ENCODE measurements at places on chromosomes 11 and 22.

- no peaks in the 10 kb centered on the region for H3K27me3 ChIP-seq
- H3K27ac ChIP-seq, result no peak overlapping the region
- DNase-seq, result no peak
- no peaks in the 10 kb centered on the region for H3K36me3 ChIP-seq
Observed at GRCh38 chr22:47102648-47103047, 340.2 kb downstream of the TBC1D22A start.

DNA sequence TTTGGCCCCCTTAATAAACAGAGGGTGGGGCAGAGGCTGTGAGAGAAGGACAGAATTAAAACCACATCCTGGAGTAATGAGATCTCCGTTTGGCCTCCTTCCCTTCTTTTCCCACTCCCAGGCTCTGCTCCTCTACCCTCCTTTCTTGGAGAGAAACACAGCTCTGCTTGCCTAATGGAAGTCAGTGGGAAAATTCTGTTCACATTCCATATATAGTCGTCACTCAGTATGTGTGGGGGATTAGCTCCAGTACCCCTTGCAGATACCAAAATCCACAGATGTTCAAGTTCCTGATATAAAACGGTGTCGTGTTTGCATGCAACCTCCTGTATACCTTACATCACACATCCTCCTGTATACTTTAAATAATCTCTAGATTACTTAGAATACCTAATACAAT, 37.6 kb upstream of the THY1 start:
- no peaks in the 10 kb centered on the region for H3K27me3 ChIP-seq
- peaks cover 28% of the 10 kb centered on the region for H3K4me1 ChIP-seq
- no peaks in the 10 kb centered on the region for H3K36me3 ChIP-seq
- H3K27ac ChIP-seq, result peak overlapping the region; percentile 50
- no peak overlapping the region for H3K4me3 ChIP-seq

- DNase-seq, result no peak
- no peaks in the 10 kb centered on the region for H3K4me1 ChIP-seq
- H3K36me3 ChIP-seq, result no peaks in the 10 kb centered on the region
- H3K4me3 ChIP-seq, result no peak overlapping the region
- H3K27ac ChIP-seq, result no peak overlapping the region
- no peaks in the 10 kb centered on the region for H3K27me3 ChIP-seq
Observed at GRCh38 chr11:81026032-81026431, 1585.2 kb upstream of the TENM4 start.

- peaks cover 51% of the 10 kb centered on the region for H3K4me1 ChIP-seq
- H3K27ac ChIP-seq, result peak overlapping the region; percentile 97
- H3K27me3 ChIP-seq, result no peaks in the 10 kb centered on the region
- H3K4me3 ChIP-seq, result no peak overlapping the region
- no peak for DNase-seq
Observed at GRCh38 chr22:30198152-30198825, 48.3 kb downstream of the LIF start.

DNA sequence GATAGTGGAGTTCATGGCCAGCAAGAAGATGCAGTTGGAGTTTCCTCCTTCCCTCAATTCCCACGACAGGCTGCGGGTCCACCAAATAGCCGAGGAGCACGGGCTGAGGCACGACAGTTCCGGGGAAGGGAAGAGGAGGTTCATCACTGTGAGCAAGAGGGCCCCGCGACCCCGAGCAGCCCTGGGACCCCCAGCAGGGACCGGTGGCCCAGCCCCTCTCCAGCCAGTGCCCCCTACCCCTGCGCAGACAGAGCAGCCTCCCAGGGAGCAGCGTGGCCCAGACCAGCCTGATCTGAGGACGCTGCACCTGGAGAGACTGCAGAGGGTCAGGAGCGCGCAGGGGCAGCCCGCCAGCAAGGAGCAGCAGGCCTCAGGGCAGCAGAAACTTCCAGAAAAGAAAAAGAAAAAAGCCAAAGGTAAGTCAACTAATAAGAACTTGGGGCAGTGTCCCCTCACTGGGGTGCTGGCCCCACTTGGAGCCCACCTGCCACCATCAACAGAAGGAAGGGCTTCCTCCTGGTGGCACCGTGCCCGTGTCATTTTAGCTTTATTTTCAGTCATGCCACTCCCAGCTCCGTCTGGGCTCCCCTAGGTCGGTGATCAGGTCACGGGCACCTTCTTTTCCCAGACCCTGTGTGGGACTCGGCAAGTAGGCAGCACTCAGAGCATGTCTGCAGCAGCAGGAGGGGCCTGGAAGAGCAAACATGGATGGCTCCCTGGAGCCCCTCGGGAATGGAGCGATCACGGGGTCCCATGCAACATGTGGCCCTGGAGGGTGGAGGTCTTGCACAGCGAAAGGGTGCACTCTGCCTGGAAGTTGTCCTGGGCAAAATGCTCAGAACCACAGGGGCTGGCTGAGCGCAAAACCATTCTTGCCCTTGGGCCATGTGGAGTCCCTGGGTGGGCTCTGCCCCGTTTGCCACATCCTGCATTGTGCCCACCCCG, 33.3 kb downstream of the IGHMBP2 start:
- H3K27ac ChIP-seq, result no peak overlapping the region
- DNase-seq, result no peak
- no peak overlapping the region for H3K4me3 ChIP-seq
- no peaks in the 10 kb centered on the region for H3K4me1 ChIP-seq
- no peaks in the 10 kb centered on the region for H3K27me3 ChIP-seq
